ENCODE measurements at places on chromosomes 16 and 17. TPM values are rescaled to one million over a fixed set of nuclear protein-coding genes. Genes with fewer than 3 reads are reported as not detected.
A peak's percentile ranks its signal among the peaks of the same experiment; 100 is the strongest.

The HCRT gene
- not detected for polyA plus RNA-seq

The OTOA gene
- polyA plus RNA-seq = not detected

The CXCL16 gene
- polyA plus RNA-seq = 37.6 TPM

GRCh38 chr17:80372456-80372855 lies 42.5 kb upstream of the ENDOV start:
- H3K36me3 ChIP-seq = peaks cover 100% of the 10 kb centered on the region
- H3K4me3 ChIP-seq = no peak overlapping the region
- H3K4me1 ChIP-seq = no peaks in the 10 kb centered on the region
- H3K27me3 ChIP-seq = no peaks in the 10 kb centered on the region

- no peaks in the 10 kb centered on the region for H3K4me1 ChIP-seq
- DNase-seq = peak; percentile 39
- peaks cover 6% of the 10 kb centered on the region for H3K27me3 ChIP-seq
- H3K4me3 ChIP-seq = no peak overlapping the region
- H3K27ac ChIP-seq = no peak overlapping the region
Observed at GRCh38 chr17:48470388-48471034, 40.5 kb upstream of the SKAP1 start.

DNA sequence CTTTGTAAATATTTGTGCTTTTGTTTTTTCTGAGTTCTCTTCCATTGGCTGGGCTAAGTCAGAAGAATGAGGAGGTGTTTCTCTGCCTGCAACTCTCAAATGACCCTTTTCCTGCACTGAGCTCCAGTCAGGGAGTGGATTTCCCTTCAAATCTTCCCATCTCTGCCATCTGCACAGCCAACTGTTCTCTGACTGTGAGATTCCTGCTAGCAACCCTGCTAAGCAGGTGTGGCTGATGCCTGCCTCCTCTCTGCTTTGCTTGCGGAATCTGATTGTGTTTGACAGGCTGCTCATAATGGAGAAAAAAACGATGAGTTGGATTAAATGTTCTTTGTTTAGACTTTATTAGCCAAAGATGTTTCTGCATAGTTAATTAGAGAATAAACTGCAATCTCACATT lies 519.8 kb downstream of the TMEM114 start:
- no peak overlapping the region for H3K4me3 ChIP-seq
- no peaks in the 10 kb centered on the region for H3K36me3 ChIP-seq
- DNase-seq = no peak
- H3K27ac ChIP-seq = no peak overlapping the region
- no peaks in the 10 kb centered on the region for H3K27me3 ChIP-seq
- H3K4me1 ChIP-seq = no peaks in the 10 kb centered on the region

The LGALS9B gene
- 1.3 TPM for polyA plus RNA-seq

The HAPSTR1 gene
- polyA plus RNA-seq = 13.6 TPM

GRCh38 chr17:41697122-41697962 lies 8.7 kb downstream of the EIF1 start:
- peak; percentile 75 for DNase-seq
- H3K4me1 ChIP-seq = peaks cover 29% of the 10 kb centered on the region
- H3K4me3 ChIP-seq = no peak overlapping the region
- peaks cover 28% of the 10 kb centered on the region for H3K36me3 ChIP-seq
- H3K27ac ChIP-seq = no peak overlapping the region

GRCh38 chr17:7849751-7850504 lies 4.9 kb upstream of the TMEM88 start:
- H3K27ac ChIP-seq = no peak overlapping the region
- peak; percentile 8 for DNase-seq
- H3K4me3 ChIP-seq = no peak overlapping the region
- H3K27me3 ChIP-seq = no peaks in the 10 kb centered on the region

- peaks cover 7% of the 10 kb centered on the region for H3K4me1 ChIP-seq
- peak within 1 kb of the TSS; percentile 62 for H3K4me3 ChIP-seq
- peak; percentile 45 for DNase-seq
- peaks cover 21% of the 10 kb centered on the region for H3K27me3 ChIP-seq
- peak within 1 kb of the TSS; percentile 11 for H3K27ac ChIP-seq
Observed at GRCh38 chr17:6069539-6070429, at the start of gene WSCD1. TSS of gene WSCD1 (plus strand) at chr17:6070379. CDS start at chr17:6080659, 10,280 bp downstream.

The TBC1D3B gene
- 0.81 TPM for polyA plus RNA-seq

DNA sequence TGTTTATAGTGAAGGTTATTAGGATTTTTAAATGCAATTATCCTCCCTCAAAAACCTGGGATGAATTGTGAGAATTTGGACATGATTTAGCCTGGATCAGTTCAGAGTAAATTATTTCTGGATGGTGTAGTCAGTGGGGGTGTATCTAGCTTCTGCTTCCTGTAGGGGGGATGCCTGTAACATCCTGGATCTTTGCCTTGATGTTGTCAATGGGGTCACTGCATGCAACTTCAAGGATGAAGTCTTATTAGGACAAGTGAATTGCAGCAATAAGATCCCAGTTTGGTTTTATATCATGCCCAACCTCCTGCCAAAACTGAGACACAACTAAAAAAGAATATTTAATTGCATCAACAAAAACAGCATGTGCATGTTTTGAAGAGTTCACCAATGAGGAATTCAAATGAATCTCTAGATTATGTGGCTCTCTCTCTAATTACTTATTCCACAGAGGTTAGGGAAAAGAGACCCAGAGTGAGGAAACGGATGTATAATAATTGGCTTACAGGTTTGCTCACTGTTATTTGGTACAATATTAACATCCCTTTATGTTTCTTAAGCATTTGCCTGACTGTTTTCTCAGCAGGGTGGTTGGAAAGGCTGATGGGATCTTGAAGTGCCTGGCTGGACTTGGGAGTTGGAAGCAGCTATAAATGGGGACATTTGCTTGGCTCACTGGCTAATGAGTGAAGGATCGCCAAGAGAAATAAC lies 159.8 kb downstream of the HS3ST3B1 start:
- no peak for DNase-seq
- no peaks in the 10 kb centered on the region for H3K36me3 ChIP-seq
- H3K27me3 ChIP-seq = no peaks in the 10 kb centered on the region
- H3K4me1 ChIP-seq = peaks cover 5% of the 10 kb centered on the region
- no peak overlapping the region for H3K4me3 ChIP-seq

All from stomach (tissue), 19 donors.